Cerebellar nuclear complex (tissue), 1 donor: ENCODE measurements at places on chromosomes 4 and X.

GRCh38 chrX:72430405-72430968 lies 124.8 kb upstream of the CITED1 start:
- no peak for DNase-seq

DNA sequence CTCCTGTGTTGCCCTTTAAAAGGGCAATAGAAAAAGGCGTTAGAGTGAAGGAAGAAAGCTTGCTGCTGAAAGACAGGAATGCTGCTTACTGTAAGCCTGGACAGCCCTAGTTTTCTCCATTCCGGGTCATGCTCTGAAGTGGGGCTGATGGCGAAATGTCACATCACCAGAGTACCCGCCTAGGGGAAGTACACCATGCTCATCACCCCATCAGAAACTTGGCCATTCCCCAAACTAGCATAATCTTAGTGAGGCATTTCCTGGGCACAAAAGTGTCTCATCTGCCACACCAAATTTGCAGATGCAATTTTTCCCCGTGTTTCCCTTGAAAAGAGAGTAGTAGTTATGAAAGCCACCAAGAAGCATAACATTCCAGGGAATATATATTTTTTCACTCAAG lies 47.8 kb upstream of the CAMK2D start:
- DNase-seq, result no peak

DNA sequence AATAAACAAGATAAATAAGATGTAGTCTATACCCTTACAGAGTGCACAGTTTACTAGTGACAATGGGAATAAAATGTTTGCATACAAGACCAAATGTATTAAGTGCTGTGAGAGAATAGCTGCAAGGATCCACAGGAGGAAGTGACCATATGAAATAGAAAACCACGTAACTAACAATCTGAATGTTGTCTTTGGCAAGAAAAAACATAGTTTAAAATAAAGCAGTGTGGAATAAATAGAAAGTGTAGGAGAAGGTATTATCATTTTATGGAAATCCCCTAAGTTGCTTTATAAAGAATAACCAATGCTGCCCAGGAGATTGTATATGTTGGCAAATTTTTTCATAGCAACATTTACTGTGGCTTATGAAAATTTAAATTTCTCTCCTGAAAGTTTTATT lies 116.1 kb downstream of the PCDH7 start:
- DNase-seq, result no peak

DNA sequence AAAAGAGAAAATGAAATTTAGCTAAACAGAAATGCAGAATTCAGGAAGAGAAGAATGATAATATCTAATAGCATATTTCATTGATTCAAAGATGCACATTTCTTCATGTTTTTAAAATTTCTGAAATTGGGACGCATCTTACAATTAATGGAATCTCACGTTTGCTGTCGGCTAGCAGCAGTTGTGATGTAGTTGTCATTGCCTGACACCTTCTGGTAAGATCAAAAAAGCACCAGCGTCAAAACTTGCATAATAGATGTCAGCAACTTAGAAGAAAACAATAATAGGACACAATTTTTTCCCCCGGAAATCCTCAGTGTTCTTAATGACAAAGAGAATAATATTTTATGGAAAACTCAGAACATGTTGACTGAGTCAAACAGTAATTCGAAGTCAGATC lies 29.8 kb upstream of the SLC7A3 start:
- no peak for DNase-seq

GRCh38 chrX:13495232-13495631 lies 74.2 kb upstream of the EGFL6 start:
- DNase-seq, result no peak

DNA sequence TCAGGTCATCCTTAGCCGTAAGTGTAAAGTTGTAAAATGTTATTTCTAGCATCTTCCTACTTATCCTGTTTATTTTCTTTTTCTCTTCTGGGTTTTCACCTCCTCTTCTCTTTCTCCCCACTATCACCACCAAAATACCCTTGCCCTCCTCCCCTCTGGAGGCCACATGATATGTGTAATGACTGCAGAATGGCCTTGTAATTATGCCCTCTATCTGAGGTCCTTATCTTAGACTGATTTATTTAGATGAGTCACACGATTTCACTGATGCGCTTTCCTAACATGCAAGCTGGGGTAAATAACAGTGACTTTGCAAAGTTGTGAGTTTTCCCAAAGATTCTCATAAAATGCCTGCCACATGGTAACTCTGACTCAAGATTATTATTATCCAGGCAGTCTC lies 231.8 kb upstream of the GPRIN3 start:
- DNase-seq, result no peak

DNA sequence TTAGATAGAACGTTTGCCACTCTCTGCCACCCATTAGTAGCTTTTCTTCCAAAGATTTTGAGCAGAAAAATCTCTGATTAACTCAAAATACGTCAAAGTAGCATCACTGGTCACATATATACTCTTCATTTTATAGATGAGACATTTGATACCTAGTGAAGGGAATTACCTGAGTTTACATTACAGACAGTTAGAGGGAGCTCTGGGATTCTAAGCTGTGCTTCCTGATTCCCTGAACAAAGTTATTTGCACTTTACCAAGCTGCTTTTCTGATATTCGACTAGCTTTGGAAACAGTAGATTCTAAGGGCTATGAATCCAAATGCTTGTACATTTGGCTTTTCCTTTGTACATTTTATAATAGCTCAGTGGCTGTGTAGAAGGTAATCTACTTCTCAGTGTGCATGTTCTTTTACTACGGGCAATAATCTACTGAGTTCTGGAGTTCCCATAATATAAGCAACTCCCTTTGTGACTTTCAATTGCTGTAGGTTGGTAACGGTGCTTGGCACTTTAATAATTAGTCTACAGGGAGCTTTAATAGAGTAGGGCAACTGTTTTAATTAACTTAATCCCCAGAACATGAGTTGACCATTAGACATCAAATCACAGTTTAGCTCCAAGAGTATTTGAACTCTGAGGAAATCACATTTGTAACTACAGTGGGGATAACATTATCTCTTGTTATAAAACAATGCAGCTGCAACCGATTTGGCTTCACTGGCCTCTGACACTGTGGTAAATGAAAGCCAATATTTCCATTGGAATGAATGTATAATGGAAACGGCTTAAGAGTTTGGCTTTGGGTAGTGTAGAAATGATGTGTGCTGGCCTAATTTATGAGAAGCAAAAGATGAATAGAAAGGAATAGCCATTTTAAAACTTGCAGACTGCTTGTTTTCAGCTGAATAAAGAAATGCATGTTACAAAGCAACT lies 1602.4 kb downstream of the STIM2 start:
- no peak for DNase-seq

GRCh38 chr4:184751585-184751956 lies 17.7 kb upstream of the CENPU start:
- no peak for DNase-seq

DNA sequence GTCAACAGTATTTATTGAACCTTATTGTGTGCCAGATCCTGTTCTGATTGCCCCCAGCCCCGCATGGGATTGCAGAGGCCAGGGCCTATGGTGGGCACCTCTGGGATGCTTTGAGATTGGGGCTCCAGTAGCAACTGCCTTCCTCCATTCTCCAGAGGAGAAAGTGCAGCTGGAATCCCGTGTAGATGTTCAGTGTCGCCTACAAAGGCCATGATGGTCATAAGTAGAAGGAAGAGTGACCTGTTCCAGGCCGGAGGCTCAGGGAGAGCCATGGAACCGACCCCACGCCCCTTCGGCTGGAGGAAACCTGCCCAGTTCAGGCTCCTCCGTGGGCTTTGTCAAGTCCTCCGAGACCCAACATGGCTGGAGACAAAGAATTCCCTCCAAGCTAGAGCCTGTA lies 287.5 kb downstream of the FBXW7 start:
- DNase-seq, result no peak

DNA sequence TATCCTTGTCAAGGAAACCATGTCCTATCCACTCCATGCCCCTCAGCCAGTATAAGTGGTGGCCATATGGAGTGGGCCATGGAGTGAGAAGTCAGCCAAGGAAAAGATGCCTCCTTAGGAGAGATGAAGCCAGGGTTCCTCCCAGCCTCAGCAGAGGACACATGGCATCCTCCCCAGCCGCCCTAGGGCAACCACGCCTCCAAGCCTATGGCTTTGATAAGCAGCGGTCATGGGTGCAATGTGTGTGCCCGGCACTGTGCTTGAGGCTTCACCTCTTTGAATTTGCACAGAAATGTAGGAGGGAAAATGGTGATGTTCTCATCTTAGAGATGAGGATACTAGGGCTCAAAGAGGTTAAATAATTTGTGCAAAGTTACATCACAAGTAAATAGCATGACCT lies 34.6 kb upstream of the TBC1D14 start:
- DNase-seq, result no peak

DNA sequence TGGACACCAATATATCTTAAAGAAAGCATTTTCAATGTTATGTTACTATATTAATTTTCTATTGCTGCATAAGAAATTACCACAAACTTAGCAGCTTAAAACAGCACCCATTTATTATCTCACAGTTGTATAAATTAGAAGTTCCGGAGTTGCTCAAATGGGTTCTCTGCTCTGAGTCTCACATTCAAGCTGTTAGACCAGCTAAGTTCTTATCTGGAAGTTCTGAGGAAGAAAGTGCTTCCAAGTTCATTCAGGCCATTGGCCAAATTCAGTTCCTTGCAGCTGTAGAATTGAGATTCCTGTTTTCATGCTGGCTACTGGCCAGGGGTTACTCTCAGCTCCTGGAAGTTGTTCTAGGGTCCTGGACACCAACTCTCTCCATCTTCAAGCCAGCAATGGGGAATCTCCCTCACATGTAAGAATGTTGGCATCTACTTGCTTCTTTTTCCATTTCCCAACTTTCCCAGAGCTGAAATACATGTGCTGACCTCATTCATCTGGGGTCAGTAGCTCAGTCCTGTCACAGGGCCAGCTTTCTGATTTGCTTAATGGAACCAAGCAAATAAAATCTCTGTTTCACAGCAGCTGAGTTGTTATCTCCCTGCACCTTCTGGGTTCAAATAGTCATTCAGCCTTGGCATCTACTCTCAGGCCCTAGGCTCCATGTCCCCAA lies 99.6 kb upstream of the INTU start:
- DNase-seq, result no peak

GRCh38 chr4:181938631-181939030 lies 304.6 kb upstream of the TENM3 start:
- no peak for DNase-seq

GRCh38 chr4:174135530-174135929 lies 147.9 kb downstream of the FBXO8 start:
- no peak for DNase-seq

- DNase-seq, result no peak
Measured at GRCh38 chrX:44400588-44400987, 57.1 kb upstream of the EFHC2 start.

- DNase-seq, result no peak
Measured at GRCh38 chr4:114052227-114052626, 72.8 kb upstream of the ARSJ start.

- DNase-seq, result no peak
Measured at GRCh38 chr4:25919676-25920075, 5.7 kb downstream of the SMIM20 start.

DNA sequence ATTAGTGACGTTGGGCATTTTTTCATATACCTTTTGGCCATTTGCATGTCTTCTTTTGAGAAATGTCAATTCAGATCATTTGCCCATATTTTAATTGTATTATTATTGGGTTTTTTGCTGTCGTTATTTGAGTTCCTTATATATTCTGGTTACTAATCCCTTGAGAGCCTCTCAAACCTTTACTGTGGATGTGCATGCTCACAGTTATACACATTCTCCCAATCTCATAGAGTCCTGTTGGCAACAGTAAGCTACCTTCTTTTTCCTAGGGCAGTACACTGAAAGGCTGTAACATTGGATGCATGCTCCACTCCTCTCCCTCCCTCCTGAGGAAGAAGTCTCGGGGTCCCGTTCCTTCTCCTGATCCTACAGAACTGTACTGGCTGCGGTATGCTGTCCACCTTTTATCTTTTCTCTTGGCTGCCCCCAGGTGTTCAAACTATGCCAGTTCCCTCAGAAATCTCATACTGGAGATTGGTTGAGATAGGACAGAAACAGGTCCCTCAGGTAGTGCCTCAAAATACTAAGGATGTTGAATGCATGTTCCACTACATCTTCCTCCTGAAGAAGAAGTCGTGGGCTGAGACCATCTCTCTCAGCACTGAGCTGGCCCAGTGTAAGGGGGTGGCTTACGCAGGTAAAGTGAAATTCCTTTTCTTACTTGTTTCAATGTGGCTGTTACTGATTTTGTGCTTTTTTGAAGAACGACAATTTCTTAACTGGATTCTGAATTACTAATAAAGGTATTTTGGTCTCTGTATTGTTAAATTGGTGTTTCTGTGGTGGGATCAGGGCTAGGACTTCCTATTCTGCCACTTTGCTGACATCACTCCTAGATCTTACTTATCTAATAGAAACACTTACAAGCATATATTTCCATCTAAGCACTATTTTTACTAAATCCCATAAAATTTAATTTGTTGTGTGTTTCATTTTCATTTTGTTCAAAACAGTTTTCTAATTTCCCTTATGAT lies 145.4 kb upstream of the HUWE1 start:
- no peak for DNase-seq

DNA sequence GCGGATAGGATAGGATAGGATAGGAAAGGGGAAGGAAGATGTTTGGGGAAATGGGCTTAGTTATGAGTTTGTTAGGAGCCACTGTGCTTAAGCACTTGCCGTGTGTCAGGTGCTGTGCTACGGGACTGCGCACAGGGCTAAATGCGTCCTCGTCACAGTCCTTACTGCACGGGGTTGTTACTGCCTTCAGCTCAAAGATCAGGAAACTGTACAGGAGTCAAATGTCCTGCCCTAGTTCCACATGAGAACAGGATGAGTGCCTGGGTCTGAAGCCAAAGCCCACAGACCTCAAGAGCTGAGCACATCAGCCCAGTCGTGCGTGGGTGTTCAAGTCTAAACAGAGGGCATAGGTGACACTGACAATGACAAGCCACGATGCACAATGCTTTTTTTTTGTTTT lies 15.0 kb downstream of the ACSL1 start:
- DNase-seq, result no peak

DNA sequence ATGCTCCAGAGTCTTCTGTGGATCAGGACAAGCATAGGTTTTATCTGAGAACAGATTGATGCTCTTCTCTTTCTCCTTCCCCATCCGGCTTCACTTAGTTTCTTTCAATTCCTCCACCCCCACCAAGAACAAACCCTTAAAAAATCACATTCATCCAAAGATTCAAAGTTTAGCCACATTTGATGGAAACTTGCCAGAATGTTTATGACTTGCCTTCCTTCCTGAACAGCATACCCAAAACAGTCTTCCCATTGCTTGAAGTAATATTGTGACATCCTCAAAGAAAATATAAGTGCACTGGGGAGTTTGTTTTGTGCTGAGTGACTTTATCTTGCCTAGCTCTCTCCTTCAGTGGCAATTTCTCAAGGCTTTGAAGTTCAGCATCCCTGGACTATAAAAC lies 83.0 kb downstream of the MAGEB17 start:
- no peak for DNase-seq

- DNase-seq, result no peak
Measured at GRCh38 chr4:74805601-74806000, 11.3 kb upstream of the BTC start.
